ENCODE measurements at places on chromosomes 4 and X. TPM values are rescaled to one million over a fixed set of nuclear protein-coding genes. Genes with fewer than 3 reads are reported as not detected.

The NPY5R gene
- not detected for polyA plus RNA-seq

The ERAS gene
- polyA plus RNA-seq: 0.24 TPM

The F11 gene
- 12.9 TPM for polyA plus RNA-seq

The TDO2 gene
- 5.6 TPM for polyA plus RNA-seq

The RAB40A gene
- polyA plus RNA-seq: 0.06 TPM

The NXF2 gene
- polyA plus RNA-seq: 0.18 TPM

The SH2D1A gene
- 0.53 TPM for polyA plus RNA-seq

The MTM1 gene
- 9.1 TPM for polyA plus RNA-seq

The GABRE gene
- 23.8 TPM for polyA plus RNA-seq

The EFHC2 gene
- polyA plus RNA-seq: 2.4 TPM

The RIBC1 gene
- polyA plus RNA-seq: 6.0 TPM

The ADH7 gene
- 3.9 TPM for polyA plus RNA-seq

The NCAPG gene
- 1.6 TPM for polyA plus RNA-seq

The CCDC160 gene
- 0.79 TPM for polyA plus RNA-seq

The DDX3X gene
- 72.2 TPM for polyA plus RNA-seq

The SPANXA2 gene
- polyA plus RNA-seq: not detected

The MAGEB10 gene
- polyA plus RNA-seq: not detected

The NOP14 gene
- 20.4 TPM for polyA plus RNA-seq

The ZAR1 gene
- not detected for polyA plus RNA-seq

The GPR50 gene
- not detected for polyA plus RNA-seq

The HSFX4 gene
- not detected for polyA plus RNA-seq

The TXK gene
- 0.91 TPM for polyA plus RNA-seq

The EDNRA gene
- polyA plus RNA-seq: 3.7 TPM

The SLC38A5 gene
- 80.9 TPM for polyA plus RNA-seq

The ATP1B4 gene
- not detected for polyA plus RNA-seq

The TCEAL7 gene
- polyA plus RNA-seq: 2.2 TPM

The ZNF157 gene
- polyA plus RNA-seq: 0.10 TPM

The GABRG1 gene
- not detected for polyA plus RNA-seq
